EH (cell line): ENCODE measurements at places on chromosomes 1 and 21.

GRCh38 chr1:52054496-52055065, 410 bp downstream of the TXNDC12 start:
- DNase-seq, result no peak

DNA sequence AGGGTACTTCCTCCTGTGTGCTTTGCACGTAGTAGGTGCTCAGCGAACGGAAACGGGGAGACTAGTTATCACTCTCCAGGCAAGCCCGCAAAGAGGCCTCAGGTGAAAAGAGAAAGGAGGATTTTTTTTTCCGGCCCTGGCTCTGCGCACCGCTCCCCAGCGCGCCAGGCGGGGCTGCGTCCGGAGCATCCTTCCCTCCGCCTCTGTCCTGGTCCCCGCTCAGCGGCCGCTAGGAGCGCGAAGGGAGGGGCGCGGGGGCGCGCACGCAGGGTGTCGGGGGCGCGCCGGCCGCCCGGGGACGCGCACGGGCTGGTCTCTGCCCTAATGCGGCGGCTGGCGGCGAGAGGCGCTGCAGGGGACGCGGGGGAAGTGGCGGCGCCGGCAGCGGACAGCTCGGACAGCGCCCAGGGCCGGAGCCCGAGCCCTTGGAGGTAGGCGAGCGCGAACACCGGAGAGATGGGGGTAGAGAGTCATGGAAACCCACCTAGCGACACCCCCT, 42.3 kb upstream of the NFASC start:
- peak; percentile 78 for DNase-seq

DNA sequence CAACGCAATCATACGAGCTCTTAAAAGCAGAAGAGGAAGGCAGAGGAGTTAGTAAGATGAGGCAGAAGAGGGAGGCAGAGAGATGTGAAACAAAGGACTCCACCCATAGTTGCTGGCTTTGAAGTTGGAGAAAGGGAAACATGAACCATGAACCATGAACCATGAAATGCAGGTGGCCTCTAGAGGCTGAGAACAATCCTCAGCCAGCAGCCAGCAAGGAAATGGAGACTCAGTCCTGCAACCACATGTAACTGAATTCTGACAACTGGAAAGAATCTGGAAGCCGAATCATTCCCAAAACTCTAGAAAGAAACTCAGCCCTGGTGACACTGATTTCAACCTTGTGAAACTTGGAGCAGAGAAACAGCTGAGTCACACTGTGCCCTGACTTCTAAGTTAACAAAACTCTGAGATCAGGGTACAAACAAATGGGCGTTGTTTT, 10.1 kb downstream of the DIPK1A start:
- DNase-seq, result peak; percentile 89

DNA sequence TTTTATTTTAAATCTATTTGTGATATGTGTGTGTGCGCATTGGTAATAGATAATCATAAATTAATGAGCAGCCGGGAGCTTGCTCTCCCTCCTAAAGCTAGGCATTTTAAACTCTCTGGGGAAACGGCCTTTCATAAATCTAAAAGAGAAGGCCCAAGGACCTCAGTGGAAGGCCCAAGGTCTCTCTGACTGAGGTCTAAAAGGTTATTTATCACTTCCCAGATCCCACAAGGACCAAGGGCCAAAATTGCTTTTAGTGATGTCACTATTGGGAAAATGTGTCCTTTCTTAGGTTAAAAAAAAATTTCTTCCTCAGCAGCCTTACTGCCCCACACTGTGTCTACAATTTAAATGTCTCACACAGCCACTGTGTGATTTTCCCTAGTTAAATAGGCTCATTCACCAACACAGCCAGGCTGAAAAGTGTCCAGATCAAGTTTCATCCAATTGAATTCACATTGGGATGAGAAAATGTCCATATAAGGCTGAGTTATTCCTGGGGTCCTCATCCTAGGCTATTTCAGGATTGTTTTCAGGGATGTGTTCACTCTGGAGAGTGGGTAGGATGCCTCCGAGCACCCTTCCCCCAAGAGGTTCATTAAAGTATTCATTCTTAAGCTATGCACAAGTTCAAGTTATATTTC, 46.1 kb downstream of the SLC44A3 start:
- peak; percentile 98 for DNase-seq

DNA sequence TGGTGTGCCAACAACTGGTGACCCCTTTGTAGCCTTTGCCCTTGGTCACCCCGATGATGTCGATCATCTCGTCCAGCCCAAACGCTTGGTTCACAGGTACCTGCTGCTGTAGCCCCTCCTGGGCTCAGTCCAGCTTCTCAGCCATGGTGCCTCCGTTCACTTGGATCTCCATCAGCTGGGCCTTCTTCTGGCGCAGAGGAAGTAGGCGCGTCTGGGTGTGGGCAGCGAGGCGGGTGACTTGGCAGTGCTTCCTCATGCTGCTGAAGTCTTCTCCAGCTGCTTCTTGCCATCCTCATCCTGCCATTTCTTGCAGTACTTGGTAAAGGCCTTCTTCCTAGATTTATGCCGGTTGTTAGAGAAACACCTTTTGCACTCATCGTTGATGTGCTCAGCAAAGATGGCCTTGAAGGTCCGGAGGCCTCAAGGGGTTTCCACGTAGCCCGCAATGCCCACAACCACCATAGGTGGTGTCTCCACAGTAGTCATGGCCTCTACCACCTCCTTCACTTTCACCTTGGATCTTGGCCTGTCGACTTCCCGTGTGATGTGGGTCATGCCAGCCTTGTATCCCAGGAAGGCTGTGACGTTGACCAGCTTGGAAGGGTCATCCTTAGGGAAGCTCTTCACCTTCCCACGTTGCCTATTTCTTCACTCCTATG, 13.0 kb downstream of the DOP1B start:
- DNase-seq, result no peak

DNA sequence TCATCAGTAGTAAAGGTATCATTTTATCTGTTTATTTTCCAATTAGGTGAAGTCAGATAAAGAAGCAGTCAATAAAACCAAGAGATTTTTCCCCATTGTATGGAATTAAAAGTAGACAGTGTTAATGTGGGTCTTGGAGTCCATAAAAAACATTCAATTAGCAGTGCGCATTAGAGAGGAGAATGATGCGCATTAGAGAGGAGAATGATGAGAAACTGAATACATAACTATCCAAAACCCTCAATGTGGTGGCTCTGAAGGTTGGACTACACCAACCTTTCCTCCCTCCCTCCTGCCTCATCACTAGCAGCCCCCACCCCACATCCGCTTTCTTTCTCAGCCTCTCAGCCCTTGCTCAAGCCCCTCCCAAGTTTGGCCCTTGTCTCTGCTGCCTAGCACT, 99.5 kb downstream of the DAB1 start:
- no peak for DNase-seq

DNA sequence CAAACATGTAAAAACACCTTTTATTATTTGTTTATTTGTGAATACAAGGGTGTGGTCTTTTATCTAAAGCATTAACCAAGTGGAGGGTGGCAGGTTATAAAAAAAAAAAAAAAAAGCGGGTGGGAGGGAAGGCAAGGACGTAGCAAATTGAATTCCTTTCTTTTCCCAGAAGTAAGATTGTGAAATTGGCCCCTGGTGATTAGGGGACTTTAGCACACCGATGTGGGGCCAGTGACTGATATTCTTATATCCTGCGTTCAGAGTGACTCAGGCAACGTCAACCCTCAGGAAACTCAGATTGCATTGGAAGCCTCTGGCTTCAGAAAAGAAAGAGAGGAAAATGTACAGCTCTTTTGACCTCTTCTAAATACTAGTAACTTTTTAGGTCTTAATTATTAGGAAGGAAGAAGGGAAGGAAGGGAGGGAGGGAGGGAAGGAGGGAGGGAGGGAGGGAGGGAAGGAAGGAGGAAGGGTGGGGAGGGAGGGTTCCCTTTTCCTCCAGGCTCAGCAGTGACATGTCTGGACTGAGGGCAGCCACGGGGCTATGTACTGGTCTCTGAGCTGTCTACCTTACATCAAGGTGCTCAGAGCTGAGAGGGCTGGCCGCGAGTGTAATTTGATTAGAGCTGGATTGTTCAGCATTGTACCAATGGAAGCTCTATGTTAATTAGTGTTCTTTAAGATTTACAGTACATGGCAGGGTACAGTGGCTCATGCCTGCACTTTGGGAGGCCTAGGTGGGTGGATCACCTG, 30.2 kb downstream of the EVA1C start:
- no peak for DNase-seq

- DNase-seq, result peak; percentile 52
Observed at GRCh38 chr1:85259912-85260274, 431 bp upstream of the C1orf52 start.
